ENCODE measurements at places on chromosomes 11 and 22.
A peak's percentile ranks its signal among the peaks of the same experiment; 100 is the strongest.

- DNase-seq, result no peak
These were observed 19.5 kb upstream of the WNT7B start for GRCh38 chr22:45996241-45997076.

- no peak for DNase-seq
These were observed 53.1 kb downstream of the OPCML start for GRCh38 chr11:133479209-133479608.

DNA sequence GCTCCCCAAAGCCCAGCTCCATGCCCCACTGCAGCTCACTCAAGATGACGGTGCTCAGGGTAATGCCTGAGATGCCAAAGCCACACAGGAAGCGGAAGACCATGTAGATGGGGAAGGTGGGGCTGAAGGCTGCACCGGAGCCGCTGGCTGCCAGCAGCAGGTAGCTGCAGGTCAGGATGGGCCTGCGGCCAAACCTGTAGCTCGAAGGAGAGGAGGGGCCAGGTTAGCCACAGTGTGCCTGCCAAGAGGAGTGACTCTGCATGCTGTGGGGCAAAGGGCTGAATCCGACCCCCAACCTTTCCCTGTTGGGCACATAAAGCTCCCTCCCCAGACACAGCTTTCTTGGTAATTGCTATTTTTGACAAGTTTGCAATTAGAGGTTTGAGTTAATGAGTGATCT, 14.9 kb upstream of the SLC22A6 start:
- DNase-seq, result no peak

- DNase-seq, result peak; percentile 60
These were observed 643 bp downstream of the CEND1 start for GRCh38 chr11:788953-789940.

- DNase-seq, result no peak
These were observed 98.3 kb downstream of the NCAM1 start for GRCh38 chr11:113059548-113059947.

All from retina (tissue), 1 donor.